ENCODE measurements at places on chromosomes 6 and 20.

DNA sequence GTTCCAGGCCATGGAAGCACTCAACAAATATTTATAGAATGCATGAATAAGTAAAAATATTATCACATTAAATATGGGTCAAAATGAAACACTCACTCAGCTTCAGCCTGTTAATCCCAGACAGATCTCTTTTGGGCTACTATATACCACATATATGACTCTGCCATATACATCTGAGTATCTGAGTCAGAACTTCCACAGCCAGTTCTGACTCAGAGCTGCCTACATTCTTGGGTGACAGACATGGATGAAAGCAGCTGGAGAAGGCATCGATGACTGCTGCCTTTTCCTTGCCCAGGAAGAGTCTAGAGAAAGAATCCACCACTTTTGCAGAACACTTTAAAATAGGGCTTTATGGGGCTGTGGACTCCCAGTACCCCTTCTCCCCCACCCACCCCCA, 11.5 kb upstream of the PDYN start:
- DNase-seq = no peak

DNA sequence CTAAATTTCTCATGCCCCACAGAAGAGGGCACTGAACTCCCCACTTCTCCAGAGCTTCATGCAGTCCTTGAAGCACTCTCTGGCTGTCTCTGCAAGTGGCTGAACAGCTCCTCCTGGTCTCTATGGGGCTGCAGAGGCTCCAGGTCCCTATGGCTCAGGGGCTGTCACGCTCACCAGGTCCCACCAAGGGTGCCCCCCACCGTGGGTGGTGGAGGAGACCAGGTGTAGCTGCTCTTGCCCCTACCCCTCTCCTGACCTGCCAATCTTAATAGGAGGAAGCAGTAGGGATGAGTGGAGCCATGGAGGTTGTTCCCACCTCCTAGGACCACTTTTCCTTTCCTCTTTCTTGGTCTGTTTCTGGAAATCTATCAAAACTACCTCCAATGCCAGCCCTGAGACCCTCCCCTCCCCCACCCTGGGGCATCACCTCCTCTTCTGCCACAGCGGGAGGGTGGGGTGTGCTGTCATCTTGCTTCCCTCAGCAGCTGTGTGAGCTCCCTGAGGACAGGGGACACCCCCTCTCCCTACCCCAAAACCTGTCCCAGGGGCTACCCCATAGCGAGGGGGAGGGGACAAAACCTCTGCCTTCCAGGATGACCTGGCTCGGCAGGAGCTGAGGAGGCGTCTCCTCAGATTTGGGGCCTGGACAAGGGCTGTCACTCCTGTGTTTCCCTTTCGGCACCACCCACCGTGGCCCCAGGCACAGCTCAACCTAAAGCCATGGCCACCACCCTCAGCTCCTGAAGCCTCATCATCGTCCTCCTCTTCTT, 12.0 kb upstream of the RAET1E start:
- no peak for DNase-seq

DNA sequence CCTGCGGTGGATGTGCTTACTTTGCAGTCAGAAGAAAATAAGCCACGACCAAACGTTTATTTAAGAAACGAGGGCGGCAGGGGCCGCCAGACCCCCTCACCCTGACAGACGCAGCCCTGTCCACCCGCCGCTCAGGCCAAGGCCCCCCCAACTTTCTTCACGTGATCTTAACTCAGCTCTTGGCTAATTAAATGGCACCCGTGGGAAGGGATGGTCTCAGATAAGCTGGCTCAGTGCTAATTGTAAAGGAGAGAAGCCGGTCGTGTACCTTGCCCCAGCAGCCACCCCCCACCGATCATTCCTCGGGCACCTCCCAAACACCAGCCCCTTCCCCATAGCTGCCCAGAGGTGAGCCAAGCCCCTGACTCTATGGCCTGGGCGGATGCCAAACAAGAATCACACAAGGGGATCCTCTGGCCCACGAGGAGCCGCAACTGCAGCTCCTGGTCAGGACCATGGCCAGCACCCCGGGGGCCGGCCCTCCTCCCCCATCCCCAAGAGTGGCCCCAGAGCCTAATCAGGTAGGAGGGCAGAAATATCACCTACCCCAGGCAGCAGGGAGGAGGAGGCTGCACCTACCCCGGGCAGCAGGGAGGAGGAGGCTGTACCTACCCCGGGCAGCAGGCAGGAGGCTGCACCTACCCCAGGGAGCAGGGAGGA, 11.2 kb downstream of the KCNQ2 start:
- DNase-seq = no peak

GRCh38 chr6:159490298-159490937, 202.6 kb downstream of the SOD2 start:
- no peak for DNase-seq

DNA sequence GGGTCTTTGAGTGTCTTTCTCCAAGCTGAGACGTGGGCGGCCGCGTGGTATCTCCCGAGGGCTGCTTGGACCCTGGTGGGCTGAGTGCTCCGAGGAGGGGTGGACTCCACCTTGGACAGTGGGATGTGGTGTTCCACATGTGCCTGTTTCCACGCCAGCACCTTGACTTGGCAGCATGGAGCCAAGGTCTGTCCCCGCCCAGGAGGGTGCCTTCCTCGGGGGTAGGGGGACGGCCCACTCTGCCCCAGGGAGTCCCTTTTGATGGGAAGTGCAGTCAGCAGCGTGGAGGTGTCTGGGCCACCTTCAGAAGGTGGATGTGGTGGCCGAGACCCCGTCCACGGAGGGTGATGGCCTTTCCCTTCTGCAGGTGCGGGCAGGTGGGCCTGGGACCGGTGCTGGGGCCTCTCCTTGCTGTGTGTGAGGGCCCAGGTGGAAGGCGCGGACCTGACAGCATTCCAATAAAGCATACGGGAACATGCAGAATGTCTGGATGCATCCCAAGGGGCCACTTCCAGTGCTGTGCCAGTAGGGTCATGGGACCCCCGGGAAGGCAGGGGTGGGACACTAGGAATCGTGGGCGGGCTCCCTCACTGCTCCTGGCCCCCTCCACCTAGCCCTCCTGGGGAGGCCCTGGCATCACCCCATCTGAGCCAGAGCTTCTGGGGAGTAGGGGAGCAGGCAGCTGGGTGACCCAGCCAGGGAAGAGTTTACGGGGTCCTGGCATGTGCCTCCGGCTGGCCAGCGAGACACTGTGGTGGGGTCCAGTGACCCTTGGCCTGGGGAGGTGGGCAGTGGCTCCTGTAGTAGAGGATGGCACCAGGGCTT, 3.5 kb upstream of the COL20A1 start:
- no peak for DNase-seq

DNA sequence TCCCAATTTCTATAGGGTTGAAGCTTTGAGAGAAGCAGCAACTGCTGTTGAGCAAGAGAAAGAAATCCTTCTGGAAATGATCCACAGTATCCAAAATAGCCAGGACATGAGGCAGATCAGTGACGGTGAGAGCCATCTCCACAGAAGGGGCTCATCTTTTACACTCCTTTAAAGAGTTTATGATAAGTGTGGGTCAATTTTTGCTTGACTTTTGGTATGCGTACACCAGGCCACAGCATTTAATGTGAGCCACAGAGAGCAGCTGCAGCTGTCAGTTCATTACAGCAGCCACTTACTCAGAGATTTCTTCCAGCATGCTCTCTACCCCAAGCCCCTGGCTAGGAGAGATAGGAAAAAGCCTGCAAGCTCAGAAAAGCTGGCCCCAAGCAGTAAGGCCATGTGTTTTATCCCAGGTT, 9.9 kb downstream of the BAG2 start:
- DNase-seq = no peak

DNA sequence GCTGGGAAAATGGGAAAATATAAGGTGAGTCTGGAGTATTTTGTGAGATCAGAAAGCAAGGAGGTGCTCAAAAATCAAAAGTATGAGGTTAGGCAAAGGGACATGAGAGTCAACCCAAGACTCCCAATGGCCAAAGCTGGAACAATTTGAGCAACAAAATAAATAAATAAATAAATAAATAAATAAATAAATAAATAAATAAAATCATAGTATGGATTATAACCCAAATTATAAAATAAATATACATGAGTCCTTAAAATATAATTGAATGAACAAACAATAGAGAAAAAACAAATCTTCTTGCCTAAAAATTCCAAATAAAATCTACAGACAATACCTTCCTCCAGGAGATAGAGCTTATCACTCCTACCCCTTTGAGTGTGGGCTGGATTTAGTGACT, 69.5 kb downstream of the UBE3D start:
- no peak for DNase-seq

DNA sequence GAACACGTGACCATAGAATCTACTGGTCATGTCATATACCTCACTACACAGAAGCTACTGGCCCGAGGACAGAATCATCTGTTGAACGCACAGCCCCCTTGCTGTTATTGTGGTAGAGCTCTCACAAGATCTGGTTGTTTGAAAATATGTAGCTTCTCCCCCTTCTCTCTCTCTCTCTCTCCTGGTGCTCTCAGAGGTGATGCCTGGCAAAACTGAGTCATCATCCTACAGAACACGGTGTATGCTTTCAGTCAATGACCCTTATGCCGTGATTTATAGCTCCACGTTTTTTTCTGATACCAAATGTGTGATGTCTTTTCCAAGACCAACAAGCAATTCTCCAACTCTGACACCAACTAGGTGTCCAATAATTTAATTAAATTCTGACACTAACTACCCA, 13.0 kb upstream of the RBM24 start:
- no peak for DNase-seq

GRCh38 chr6:56475736-56476457, 166.8 kb downstream of the DST start:
- no peak for DNase-seq

GRCh38 chr6:128131566-128131965, 230.7 kb upstream of the THEMIS start:
- DNase-seq = no peak

DNA sequence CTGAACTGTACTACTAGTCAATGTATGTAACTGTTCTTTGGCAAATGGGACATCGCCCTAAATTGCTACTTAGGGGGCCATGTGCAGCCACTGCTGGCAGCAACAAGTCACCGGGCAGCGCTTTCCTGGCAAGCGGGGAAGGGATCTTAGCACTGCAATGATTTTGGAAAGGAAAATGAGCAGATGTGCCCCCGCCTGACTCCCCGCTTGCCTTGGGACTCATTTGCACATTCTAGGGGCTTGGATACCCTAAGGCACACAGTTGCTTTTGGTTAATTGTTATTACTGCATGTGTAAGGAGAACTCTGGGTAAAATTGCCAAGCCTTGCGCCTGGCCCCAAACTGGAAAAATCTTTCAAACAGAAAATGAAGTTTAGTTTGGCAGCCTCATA, 32.2 kb downstream of the CD83 start:
- DNase-seq = no peak

GRCh38 chr20:50191544-50192363, 1.1 kb downstream of the CEBPB start:
- DNase-seq = peak; percentile 50

- no peak for DNase-seq
Measured at GRCh38 chr6:78607189-78607588, 260.2 kb upstream of the IRAK1BP1 start.

Measured in activated T-helper 1 cell treated with anti-CD3 and anti-CD28 coated beads, Interleukin-2, amount 50 U/mL, for 16 hours (primary cell).